SJCRH30 (cell line): ENCODE measurements at places on chromosomes 4 and X.

DNA sequence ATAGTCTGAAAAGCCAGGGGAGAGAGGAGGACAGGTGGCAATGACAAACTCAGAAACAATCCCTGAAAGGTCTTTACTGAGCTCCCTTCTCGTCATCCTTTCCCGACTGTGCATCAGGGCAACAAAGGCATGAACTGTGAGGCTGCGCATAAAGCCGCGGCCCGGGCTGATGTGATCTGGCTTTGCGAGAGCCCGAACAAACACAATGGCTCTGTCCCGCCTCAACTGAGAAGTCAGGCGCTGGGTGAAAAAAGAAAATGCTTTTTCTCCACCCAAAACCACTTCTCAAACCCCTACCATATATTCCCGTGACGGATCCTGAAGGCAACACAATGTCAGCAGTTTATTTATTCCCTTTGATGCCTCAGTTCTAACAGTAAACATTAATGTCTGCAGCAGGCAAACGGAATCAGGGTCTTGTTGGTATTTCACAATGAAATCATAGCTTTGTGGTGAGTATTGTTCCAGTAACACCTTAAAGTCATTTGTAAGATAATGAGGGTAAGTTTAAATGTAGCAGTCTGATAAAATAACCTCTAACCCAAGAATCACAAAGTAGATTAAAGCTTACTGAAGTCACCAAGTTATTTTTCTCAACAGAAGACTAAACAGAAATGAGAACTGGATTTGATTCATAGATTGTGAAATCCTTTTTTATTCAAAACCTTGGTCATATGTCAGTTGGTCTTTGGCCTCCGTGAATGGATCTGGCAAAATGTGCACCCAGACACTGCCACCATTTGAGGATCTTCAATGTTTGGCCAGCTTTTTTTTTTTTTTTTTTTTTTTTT is 67.4 kb downstream of the APBB2 start:
- peak; percentile 21 for DNase-seq

DNA sequence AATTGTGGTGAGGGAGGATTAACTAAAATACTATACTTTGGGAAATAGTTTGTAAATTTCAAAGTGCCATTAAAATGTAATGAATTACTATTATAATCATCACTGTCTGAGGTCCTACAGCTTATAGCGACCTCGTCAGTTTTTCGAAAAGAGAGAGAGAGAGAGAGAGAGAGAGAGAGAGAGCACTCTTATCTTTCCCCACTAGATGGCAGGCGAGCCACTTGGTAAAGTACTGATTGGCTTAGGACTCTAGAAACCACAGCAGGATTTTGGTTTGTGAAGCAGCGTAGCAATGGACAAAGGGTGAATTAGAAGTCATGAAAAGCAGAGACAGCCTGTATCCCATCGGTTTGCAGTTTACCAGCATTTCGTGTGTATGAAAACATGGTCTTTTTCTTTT is 52.5 kb downstream of the LINC00632 start:
- peak; percentile 60 for DNase-seq

DNA sequence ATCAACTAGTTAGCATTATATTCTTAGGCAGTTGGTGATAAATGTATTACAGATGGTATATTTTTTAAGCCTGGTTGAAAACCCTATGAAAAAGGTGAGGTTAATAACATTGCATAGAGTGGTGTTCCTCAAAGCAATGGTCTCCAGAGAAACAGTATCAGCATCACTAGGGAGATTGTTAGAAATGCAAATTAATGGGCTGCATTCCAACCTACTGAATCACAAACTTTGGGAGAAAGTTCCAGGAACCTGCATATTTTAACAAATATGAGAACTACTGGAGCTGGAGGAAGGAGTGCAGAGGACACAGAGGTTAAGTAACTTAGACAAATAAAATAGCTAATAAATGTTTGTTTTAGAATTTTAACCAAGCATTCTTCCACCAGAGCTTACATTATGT is 166.9 kb upstream of the PCDH10 start:
- DNase-seq, result no peak

- DNase-seq, result no peak
Measured at GRCh38 chrX:49101629-49101984, 21.9 kb upstream of the WDR45 start.

DNA sequence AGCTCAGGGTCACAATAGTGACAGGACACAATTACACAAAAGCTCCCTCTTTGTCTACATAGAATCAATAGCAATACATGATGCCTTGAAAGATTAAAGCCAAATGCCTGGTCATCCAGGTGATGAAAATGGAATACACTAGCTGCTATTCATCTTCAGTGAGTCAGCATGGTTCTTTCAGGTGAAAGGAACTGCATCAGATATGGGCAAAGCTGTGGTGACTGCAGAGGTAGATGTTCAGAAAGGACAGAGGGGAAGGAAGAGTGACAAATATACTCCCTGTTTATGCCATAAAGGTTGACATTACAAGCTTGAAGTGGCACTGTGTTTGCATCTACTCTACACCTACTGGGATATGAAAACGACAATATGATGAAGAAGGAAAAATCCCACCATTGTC is 20.0 kb upstream of the FTHL17 start:
- no peak for DNase-seq

DNA sequence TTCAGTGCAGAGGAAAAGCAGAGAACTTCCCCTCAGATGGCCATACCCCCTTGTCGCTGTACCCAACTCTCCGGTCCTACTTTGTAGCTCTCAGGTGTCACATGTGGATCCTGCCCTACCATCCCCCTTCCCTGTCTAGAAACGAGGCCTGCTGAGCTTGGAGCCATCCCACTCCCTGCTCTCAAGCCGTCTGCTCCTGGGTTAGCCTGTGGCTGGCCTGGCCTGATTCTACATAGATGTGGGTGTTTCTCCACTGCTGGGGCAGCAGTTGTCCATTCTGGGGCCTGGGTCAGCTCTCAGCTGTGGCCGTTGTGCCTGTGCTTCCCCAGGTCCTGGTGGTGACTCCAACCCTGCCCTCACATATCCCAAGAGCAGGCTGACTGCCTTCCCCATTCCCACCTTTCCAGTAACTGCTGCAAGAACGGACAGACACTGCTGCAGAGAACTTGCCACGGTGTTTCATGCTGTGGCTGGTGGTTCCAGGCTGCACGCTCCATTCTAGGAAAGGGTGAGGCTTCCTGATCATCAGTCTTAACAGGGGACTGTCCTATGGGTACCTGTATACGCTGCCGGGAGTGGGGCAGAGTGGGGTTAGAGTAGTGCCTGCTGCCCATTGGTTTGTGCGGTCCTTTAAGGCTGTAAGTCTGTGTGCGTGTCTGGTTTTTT is 3.6 kb downstream of the IL9R start:
- DNase-seq, result no peak

DNA sequence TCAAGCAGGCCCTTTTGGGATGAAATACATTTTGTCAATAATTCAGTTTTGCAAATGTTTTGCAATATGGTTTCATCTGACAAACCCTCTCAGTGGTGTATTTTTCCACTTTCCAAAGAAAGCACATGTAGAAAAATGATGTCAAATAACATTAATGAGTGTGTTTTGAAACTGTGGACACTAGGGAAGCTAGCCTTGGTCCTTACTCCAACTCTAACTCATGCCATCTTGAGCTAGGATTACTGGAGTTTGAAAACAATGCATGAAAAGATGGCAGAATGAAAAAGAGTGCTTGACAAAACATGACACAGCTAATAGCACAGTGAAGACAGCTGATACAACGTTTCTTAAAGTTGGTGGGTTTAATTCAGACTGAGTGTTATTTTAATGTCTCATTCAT is 41.4 kb downstream of the HAND2 start:
- DNase-seq, result no peak

- no peak for DNase-seq
Measured at GRCh38 chrX:99242001-99242400, 1168.1 kb downstream of the PCDH19 start.

DNA sequence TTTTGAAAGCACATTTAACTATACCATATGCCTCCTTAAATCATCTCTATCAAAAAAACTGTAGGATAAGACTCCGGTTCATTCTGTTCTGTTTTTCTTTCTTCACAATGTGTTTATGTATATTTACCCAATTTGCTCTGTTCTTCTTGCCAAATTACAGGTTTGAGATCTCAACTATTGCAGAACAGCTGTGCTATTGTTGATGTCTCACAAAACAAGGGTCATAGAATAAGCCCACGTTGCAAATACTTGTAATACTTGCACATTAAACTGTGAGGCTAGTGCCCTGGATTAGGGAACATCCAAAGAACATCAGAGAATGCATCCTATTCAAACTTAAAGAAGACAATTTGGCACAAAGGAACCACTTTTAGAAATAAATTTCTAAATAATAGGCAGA is 45.4 kb downstream of the ANTXR2 start:
- DNase-seq, result no peak

- peak; percentile 61 for DNase-seq
Measured at GRCh38 chr4:90537491-90537890, 410.3 kb downstream of the CCSER1 start.

DNA sequence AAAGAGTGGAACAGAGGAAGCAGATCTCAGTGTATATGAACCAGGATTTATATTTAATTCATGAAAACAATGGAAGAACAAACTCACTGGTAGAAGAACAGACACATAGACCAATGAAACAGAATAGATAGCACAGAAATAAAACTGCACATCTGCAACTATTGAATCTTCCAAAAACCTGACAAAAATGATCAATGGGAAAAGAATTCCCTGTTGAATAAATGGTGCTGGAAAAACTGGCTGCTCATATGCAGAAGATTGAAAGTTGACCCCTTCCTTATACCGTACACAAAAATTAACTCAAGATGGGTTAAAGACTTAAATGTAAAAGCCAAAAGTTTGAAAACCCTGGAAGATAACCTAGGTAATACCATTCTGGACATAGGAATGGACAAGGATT is 391.0 kb downstream of the MAGEB5 start:
- DNase-seq, result no peak

DNA sequence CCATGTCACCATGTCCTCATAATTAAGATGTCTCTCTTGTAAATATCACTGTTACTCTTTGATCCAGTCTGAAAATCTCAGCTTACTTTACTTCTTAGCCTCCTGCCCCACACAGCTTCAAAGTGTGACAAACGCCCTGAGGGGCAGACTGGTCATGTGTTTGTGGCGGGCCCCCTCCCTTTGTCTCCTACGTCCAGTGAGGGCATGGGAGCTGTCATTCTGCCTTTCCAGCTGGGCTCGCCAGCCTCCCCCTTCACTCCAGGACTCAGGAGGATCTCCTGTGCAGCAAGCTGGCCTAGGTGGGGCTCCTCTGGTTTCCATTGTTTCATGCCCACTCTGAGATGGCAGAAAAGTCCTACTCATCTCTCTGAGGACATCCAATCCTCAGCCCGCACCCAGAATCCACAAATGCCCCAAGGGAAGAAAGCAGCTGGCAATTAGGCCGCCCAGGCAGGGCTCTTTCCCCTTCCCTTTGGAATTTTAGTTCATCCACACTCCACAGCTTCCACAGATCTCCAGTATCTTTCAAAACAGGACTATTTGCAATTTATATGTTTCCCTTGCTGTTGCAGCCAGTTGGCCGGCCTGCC is 86.4 kb upstream of the C4orf50 start:
- DNase-seq, result peak; percentile 10

DNA sequence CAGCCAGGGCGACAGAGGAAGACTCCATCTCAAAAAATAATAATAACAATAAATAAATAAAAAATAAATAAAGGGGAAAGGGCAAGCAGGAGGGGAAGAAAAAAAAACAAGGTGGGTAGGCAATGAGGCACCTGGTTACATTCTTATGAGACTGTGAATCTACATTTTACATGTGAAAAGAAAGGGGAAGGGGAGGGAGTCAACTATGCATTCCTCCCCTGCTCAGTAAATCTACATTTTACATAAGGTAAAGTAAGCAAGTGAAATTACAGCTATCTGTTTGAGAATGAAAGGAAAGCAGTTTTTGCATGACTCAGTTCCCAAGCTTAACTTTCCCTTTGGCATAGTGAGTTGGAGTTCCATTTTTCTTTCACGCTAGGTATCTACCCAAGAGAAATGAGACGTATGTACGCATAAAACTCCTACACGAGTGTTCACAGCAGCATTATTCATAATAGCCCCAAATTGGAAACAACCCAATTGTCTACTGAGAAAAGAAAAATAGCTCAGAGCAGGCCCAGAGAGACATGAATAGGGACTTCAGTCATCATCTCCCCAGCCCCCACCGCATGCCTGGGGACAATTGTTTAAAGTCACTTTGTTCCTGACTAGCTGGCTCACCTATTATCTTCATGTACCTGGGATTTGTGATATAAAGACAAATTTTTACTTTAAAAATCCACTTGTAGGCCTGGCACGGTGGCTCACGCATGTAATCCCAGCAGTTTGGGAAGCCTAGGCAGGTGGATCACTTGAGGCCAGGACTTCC is 52.4 kb downstream of the DDX3X start:
- no peak for DNase-seq

- DNase-seq, result no peak
Measured at GRCh38 chr4:136562834-136563233, 969.5 kb downstream of the PCDH18 start.

- DNase-seq, result no peak
Measured at GRCh38 chrX:134969726-134970125, 21.1 kb upstream of the SMIM10 start.

GRCh38 chr4:79917246-79917645 is 155.8 kb downstream of the ANTXR2 start:
- peak; percentile 58 for DNase-seq

DNA sequence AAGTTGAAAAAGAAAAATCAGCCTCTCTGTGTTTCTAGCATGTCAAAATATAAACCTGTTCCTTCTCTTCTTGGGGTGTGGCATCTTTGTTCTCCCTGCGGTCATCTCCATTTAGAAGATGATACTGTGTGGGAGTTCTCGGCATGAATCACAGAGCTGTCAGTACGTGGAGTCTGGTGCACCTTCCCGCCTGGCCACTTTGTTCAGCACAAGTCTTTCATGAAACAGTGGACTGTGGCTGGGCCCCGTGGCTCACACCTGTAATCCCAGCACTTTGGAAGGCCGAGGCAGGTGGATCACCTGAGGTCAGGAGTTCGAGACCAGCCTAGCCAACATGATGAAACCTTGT is 166.5 kb downstream of the MAML3 start:
- no peak for DNase-seq

DNA sequence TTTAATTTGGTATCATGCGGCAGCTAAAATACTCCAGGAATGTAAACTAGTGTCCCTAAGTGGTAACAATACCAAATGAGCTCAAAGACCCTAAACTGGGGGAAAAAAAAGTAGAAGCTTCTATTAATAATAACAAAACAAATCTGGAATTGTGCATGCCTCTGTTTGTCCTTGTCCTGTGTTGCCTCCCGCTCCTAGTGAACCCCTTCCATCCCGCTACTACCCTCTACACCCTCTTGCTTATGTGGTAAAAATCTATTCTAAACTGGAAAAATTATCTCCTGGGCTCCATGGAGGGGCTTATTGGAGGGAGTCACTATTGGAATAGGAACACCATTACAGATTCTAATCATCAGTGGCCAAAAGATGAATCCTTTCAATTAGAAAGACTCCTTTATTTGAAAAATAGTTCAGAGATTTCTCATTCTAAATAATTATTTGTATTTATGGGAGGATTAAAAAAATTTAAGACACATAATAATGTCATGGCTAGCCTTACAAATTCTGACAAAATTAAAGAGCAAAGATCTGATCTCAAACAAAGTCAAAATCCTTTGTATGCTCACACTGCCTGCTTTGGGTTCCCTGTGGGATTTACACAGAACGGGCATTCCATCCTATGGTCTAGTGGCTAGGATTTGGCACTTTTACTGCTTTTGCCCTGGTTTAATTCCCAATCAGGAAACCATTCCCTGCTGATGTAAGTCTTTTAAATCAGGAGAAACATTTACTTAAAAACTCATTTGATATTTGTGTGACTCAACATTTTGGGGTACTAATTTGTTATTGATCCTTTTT is 34.7 kb upstream of the FMR1 start:
- DNase-seq, result no peak

- no peak for DNase-seq
Measured at GRCh38 chr4:13984991-13985800, 357.7 kb upstream of the BOD1L1 start.

- DNase-seq, result no peak
Measured at GRCh38 chr4:20256381-20256881, 4.7 kb downstream of the SLIT2 start.
